ENCODE measurements at places on chromosomes 6 and 20.

GRCh38 chr6:122145246-122145645, 254.2 kb upstream of the HSF2 start:
- DNase-seq: no peak

GRCh38 chr20:5967469-5967868, 17.0 kb downstream of the MCM8 start:
- no peak for DNase-seq

- DNase-seq: no peak
Measured at GRCh38 chr20:45538209-45538799, 978 bp downstream of the WFDC6 start.

- DNase-seq: no peak
Measured at GRCh38 chr20:41352106-41352505, 11.5 kb downstream of the LPIN3 start.

DNA sequence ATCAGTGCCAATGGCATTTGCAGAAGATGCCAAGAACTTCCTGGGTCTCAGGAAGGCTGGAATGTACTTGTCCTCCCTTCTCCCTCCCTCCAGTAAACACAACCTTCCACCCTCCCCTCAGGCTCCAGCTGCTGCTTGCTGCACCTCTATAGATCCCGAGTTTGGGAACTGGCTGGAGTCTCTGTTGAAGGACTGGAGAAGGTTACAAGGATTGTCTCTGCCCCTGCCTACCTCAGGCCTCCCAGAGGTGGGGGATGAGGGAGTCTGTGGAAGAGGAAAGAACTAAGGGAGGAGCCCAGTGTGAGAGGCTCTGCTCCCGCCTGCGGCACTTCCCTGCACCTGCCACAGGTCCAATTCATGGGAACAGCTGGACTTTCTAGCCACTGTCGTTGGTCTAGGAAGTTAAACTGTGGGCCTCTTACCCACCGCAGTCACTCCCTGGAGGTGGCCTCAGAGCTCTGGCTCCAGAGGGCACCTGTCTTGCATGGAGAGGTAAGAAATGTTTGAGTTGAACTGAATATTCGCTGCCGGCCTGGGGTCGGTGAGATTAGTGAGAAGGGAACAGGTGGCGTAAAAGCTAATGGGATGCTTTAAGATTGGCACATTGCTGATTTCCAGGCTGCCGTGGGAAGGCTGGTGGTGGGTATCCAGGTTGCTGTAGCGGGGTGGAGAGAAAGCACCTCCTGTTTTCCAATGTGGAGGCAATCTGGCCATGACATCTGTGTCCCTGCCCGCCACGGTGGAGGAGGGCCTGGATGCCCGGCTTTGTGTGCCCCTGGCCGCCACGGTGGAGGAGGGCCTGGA, 54.3 kb downstream of the PPP1R14C start:
- no peak for DNase-seq

DNA sequence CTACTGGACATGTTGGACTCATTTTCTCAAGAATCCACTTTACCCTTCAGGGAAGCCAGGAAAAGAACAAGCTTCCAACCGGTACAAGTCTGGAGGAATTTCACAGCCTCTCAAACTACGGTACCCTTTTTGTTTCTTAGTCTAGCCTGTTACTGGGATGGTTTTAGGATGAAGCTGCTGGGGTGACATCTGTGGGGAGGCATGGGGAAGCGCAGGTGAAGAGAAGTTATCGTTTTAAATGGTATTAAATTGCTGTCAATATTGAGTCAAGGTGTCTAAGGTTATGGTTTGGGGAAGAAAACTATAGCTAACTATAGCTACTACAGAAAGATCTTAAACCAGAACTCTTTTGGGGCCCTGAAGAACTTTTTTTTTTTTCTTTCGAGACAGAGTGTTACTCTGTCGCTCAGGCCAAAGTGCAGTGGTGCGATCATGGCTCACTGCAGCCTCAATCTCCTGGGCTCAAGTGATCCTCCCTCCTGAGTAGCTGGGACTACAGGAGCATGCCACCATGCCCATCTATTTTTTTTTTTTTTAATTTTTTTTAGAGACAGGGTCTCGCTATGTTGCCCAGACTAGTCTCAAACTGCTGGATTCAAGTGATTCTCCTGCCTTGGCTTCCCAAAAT, 128.7 kb downstream of the RIN2 start:
- DNase-seq: no peak

- no peak for DNase-seq
Measured at GRCh38 chr6:112065426-112065986, 11.6 kb downstream of the CCN6 start.

Data from activated CD4-positive, alpha-beta T cell treated with anti-CD3 and anti-CD28 coated beads, Interleukin-2, amount 50 U/mL, for 16 hours (primary cell).